A172 (cell line): ENCODE measurements at places on chromosomes 6 and 20. TPM values are rescaled to one million over a fixed set of nuclear protein-coding genes. Genes with fewer than 3 reads are reported as not detected.
A peak's percentile ranks its signal among the peaks of the same experiment; 100 is the strongest.

DNA sequence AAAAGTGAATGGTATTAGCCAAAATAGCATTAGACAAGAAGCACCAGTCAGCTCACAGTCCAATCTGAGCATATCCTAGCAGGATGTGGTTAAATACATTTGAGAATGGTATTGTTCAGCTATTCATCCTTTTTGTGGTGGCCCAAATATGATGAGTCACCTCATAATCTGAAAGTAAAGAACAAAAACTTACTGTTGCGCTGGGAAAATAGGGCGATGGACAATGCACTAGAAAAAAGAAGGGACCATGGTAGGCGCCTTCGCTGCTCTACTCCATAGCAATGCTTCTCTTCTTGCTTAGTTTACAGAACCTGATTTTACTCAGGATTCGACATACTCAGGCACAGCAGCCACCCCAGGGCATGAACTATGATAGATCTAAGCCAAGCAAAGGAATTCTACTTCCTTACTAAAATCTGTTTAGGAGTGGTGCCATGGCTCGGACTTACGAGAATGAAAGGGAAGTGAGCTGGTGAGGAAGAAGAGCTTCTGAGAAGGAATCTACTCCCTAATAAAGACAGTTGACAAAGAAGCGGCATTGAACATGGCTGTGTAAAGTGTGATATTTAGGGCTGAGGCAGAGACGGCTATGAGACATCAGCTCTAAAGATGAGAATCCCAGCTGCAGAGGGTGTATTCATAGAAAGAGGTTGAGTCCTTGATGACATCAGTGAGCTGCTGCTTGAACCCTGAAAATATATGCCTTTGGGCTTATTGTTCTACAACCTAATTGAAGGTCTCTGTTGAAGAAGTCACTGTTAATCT is 16.6 kb upstream of the FBXO9 start:
- peak; percentile 88 for DNase-seq

- DNase-seq = no peak
These were observed 198.3 kb downstream of the JARID2 start for GRCh38 chr6:15444081-15444731.

- peak; percentile 20 for DNase-seq
These were observed 73.0 kb upstream of the NHSL1 start for GRCh38 chr6:138572167-138572875.

DNA sequence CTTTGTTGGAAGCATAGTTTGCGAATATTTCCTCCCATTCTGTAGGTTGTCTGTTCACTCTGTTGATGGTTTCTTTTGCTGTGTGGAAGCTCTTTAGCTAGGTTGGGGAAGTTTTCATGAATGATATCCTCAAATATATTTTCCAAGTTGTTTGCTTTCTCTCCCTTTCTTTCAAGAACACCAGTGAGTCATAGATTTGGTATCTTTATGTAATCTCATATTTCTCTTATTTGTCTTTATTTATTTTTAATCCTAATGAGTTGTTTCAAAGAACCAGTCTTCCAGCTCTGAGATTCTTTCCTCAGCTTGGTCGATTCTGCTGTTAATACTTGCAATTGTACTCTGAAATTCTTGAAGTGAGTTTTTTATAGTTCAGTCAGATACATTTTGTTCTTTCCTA is 628.0 kb upstream of the ID4 start:
- no peak for DNase-seq

- no peak for DNase-seq
These were observed 267.6 kb upstream of the FAM83B start for GRCh38 chr6:54579011-54579410.

DNA sequence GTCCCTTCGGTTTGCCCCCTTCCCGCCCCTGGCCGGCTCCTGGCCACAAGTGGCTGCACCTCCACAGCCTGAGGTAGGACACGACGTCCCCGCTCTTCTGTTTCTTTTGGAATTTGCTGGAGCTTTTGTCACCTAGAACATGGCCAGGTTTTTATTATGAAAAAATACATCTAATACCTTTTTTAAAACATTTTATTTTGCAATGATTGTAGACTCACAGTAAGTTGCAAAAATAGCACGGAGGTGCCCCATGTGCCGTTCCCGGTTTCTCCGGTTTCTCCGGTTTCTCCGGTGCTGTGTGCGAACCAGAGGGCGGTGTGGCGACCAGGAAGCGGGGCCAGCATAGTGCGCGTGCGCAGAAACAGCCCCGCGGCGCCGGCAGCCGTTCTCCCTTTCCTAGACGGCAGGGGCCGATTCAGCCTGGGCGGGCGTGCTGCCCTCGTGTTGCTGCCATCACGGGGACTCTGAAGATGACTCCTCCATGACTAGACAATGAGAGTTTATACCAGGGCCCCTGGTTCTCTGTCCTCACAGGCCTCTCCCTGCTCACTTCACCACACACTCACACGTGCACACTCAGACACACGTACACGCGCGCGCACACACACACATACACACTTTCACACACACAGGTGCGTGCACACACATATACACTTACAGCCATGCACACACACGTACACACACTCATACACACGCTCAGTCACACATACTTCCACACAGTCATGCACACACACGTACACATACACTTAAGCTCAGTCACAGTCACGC is 102.1 kb downstream of the TMEM242 start:
- DNase-seq = no peak

GRCh38 chr6:116568821-116569755 is 2.2 kb upstream of the RWDD1 start:
- DNase-seq = no peak

DNA sequence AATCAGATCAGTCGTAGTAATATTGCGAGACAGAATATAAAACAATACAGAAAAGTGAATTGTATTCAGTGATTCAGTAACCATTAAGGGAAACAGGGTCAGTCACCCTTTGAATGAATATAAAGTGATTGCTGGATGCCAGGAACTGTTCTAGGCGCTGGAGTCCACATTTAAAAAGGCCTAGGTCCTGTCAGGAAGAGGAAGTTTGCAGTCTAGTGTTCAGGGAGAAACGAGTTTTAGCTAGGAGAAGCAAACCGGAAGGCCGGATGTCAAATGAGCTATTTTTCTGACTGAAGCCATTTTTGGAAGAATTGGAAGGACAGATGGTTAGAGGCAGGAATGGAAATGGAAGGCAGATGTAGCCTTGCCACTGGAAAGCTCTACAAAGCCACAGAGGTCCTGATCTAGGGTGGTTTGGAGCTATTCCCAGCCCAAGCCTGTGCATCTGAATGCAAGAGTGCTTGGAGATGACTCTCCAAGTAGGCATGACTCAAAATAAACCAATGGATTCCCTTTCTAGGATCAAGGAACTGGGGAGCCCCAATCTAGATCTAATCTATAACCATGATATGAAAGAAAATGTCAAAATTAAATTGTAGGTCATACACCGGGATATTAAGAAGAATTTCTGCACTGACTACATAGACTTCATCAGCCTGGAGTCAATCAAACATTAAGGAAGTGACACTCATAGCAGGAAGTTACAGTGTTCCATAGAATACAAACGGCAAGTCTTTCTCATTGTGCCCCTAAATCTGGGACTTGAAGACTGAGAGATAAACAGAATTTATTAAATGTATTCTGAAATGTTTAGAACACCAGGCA is 36.8 kb upstream of the CDKAL1 start:
- no peak for DNase-seq

DNA sequence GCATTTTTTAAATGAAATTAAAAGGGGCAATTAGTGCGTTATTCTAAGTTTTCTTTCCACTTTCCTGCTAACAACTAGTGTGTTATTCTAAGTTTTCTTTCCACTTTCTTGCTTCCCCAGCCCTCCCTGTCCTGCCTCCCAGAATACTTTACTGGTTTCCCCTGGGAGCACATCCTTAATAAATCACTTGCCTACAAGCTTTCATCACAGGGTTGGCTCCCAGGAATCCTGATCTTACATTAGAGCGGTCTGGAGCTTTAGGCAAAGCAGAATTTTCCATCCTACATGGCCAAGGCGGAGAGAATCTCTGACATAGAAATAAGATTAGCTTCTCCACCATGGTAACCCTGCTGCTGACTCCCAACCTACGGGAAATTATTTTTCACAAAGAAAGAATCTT is 150.4 kb downstream of the BFSP1 start:
- no peak for DNase-seq

GRCh38 chr6:15491255-15491985 is 171.4 kb downstream of the DTNBP1 start:
- DNase-seq = peak; percentile 48

Gene TMEM244
- total RNA-seq = not detected in 2 replicates

Gene RCAN2
- total RNA-seq = 0.22 TPM in 1 of 2 replicates, not detected in the other

Gene RARS2
- 26.9 and 41.4 TPM in 2 replicates for total RNA-seq
